ENCODE measurements at places on chromosomes 7 and 10.
A peak's percentile ranks its signal among the peaks of the same experiment; 100 is the strongest.

GRCh38 chr7:154950960-154951359 lies 52.0 kb downstream of the PAXIP1 start:
- no peak for DNase-seq

DNA sequence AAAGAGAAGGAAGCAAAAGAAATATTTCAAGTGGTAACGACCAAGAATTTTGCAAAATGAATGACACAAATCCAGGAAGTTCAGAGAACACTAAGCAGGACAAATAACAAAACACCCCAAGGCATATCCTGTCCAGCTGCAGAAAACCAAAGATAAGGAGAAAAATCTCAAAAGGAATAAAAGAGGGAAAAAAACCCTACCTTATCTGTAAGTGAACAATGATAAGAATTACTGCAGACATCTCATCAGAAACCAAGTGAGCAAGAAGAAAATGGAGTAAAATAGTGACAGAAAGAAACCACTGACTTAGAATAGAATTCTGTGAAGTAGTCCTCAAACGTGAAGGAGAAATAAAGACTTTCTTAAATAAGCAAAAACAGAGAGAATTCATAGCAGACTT lies 21.8 kb downstream of the CARD11 start:
- DNase-seq = no peak

DNA sequence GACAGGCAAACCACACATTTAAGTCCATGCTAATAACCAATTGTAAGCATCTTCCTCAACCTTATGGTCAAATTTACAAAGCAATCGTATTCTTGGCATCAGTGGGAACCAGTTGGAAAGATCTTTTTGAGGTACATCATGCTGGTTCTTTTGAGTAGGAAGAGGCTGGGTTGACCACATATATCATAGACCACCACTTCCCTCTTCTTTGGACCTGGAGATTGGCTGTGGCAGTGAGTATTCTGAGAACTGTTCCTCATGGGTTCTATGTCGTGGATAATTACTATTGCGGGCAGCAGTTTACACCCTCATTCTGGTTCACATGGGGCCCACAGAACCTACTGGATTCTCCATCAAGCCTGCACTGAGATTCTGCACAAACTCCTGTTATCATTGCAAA lies 35.5 kb upstream of the C1GALT1 start:
- DNase-seq = no peak

DNA sequence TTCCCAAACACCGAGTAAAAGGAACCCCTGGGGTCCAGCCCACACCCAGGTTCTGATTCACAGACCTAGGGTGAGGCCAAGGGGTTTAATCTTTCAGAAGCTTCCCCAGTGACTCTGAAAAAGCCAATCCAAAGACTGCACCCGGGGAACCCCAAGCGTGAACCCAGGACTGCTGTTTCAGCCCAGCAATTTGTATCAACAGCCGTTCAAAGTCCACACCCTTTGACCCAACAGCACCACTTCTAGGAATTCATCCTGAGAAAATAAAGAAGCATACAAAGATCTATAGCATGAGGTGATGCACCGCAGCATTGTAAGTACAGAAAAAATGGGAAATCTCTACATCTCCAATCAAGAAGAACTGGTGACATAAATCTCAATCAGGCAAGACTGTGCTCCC lies 24.4 kb downstream of the DLG5 start:
- DNase-seq = no peak

GRCh38 chr10:69329721-69330178 lies 51.5 kb downstream of the HK1 start:
- DNase-seq = no peak

DNA sequence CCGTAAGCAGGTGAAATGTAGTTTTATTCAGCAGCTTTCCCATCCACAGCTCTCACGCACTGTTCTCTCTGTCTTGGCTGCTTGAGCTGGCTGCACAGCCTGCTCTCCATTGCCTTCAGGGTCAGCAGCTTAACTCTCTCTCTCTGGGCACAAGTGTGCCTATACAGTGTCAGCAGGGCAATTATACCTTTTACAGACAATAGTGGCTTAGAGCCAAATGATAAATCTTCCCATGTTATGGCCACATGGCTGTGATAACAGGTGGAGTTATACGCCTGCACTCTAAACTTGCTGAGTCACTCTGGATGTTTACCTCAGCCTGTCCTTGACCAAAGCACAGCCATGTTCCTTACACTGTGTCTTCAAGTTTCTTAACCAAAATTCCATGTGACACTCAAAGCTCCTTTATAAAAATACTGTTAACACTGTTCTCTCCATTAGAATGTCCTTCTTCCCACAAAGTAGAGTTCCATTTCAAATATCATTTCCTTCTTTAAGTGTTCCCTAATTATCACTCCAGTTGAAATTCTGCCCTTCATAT lies 6.1 kb downstream of the RNF133 start:
- no peak for DNase-seq

GRCh38 chr10:33157103-33157502 lies 177.4 kb downstream of the NRP1 start:
- DNase-seq = no peak

DNA sequence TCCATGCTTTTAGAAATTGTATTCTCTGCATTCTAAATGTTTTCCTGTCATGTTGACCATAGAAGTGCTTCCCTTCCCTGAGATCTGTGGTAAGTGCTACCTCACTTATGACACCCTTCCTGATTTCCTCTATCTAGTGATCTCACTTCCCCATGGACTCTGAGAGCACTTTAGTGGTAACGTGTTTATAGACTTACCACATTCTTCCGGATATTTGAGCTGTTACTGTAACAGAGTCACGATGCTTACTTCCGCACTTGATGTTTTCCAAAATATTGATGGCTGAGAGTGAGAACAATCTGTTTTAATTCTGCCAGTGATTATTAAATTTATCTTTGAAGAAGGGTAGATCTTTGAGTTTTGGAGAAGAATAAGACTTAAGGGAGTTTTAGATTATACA lies 60.1 kb upstream of the NAMPT start:
- no peak for DNase-seq

- no peak for DNase-seq
Observed at GRCh38 chr10:5573968-5574641, 49.3 kb downstream of the CALML3 start.

DNA sequence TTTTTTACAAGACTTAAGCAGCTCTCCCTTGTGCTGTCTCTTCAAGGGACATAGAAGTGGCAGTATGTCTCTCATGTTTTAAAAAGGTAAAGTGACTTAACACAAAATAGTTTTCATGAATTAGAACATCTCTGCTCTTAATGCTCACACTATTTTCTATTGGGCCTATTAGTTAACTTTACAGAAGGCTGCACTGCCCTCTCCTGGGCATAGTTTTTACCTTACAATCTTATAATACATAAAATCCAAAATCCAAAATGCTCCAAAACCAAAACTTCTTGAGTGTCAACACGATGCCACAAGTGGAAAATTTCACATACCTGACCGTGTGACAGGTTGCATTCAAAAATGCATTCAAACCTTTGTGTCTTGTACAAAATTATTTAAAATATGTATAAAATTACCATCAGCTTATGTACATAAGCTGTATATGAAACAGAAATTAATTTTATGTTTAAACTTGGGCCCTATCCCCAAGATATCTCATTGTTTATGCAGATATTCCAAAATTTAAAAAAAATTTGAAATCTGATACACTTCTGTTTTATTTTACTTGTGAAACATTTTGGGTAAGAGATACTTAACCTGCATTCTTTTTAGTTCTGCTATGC lies 25.8 kb downstream of the TES start:
- peak; percentile 44 for DNase-seq

DNA sequence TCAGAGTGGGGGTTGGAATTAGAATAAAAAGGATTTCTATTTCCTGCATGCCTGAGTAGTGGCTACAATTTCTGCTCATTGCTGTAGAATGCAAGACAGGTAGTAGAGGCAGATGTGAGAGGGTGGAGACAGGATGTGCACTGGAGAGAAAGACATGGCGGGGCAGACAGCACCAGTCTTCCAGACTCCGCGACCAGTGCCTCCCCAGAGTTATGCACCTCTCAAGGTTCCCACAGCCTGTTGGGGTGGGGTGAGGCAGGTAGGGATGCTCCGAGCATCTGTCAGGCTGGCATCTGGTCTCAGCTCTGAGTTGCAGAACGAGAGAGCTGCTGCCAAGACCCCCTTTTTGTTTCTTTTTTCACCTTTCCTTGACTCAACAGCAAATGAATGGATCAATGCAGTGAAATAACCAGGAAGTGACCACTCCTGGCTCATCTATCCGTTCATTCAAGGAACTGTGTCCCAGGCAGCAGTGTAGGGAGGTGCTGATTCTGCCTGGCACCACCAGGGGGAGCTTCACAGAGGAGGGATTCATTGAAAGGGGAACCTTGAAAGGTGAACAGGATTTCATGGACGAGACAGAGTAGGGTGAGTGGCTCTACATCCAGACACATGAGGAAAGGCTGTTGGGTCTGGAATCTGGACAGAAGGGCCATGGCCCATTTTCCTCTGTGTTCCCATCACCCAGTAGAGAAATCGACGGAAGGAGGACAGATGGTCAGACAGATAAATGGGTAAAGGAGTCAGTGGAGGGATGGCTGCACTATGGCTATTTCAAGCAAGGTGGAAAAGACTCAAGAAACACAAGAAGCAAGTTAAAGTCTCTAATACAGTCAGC lies 17.2 kb upstream of the SLC18A3 start:
- peak; percentile 49 for DNase-seq

DNA sequence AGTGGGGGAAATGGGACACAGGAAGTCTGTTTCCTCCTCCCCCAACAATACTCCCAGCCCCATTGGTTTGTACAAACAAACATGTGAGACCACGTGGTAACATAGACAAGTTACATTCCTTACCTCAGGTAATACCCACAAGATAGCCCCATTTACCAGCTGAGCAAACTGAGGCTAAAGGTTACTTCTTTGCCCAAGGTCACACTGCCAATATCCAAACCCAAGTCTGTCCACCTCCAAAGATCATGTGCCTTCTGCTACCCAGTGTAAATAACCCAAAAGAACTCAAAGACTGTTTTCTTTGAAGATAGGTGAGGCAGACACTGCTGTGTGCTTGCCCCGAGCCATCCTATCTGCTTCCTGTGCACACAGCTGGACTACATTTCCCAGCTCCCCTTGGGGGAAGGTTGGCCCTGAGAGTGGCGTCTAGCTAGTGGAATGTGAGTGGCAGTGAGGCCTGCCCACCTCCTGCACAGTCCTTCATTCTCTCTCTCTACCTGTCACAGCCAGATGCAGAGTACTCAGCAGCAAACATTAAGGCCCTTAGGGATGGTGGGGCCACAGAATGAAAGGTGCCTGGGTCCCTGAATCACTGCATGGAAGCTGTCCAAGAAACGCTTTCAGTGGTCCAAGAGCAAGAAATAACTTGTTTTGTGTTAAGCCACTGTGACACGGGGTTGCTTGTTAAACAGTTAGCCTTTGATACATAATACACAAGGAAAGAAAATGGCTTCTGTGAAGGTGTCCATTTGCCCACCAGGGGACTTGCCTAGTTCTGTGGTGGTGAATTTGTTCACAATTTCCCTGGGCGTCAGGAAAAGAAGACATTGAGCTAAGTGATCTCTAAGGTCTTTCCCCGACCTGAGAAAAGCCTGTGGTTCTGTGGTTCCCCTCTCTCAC lies 257.7 kb upstream of the NFE2L3 start:
- DNase-seq = no peak

- DNase-seq = peak; percentile 93
Observed at GRCh38 chr10:58856508-58857240, 319.8 kb upstream of the PHYHIPL start.

GRCh38 chr7:1646391-1646790 lies 23.7 kb upstream of the ELFN1 start:
- DNase-seq = no peak

GRCh38 chr10:68792115-68792514 lies 35.2 kb upstream of the STOX1 start:
- DNase-seq = no peak

DNA sequence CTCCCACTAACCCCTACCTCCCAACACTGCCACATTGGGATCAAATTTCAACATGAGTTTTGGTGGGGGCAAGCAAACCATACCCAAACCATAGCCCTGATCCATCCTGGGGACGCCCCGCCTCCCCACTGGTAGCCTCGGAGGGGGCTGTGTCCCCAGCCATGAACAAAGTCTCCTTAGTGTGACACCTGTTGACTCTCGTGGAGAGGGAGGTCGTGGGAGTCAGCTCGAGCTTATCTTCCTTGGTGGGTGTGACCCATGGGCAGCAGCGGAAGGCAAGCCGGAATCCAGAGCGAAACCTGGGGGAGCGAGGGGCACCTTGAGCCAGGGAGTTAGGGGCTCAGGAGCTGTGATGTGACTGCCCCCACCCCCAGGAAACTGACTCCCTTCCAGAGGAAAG lies 11.9 kb downstream of the TACR2 start:
- DNase-seq = no peak

GRCh38 chr7:3192669-3193068 lies 108.4 kb upstream of the SDK1 start:
- no peak for DNase-seq

- no peak for DNase-seq
Observed at GRCh38 chr7:31466036-31466435, 47.9 kb upstream of the ITPRID1 start.

DNA sequence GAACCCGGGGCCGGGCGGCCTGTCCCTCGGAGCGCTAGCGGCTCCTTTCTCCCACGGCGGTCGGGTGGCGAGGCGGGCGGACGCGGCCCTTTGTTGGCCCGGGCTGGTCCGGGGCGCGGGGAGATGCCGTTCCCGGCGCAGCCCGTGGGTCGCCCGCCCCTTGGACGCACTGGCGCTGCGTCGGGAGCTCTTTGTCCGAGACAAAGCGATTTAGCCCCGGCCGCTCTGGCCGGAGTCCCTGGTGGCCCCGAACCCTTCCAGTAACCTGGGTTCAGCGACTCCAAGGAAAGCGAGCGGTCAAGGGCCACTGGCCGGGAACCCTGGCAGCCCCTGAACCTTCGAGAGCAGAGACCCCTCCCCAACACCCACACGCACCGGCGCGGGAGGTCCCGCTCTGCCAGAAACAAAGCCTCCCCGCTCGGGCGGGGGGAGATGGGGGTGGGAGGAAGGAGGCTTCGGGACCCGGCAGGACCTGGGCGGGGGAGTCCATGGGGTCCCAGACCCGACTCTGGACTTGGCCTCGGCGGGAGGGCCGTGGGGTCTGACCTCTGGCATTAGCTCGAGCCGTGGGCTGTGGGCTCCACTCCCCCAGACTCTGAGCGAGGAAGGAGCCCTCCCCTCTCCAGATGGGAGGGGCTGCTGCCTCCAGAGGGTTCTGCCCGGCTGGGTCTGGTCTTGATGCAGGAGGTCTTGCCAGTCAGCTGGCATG lies 836 bp downstream of the DPYSL4 start:
- no peak for DNase-seq

GRCh38 chr10:30189238-30189580 lies 129.8 kb upstream of the JCAD start:
- DNase-seq = no peak

GRCh38 chr7:13333371-13333770 lies 645.9 kb downstream of the ARL4A start:
- DNase-seq = no peak

Data from SJSA1 (cell line).